Colonic mucosa (tissue), 4 donors: ENCODE measurements at places on chromosomes 11 and 22. TPM values are rescaled to one million over a fixed set of nuclear protein-coding genes. Genes with fewer than 3 reads are reported as not detected.

GSTT2B gene
- total RNA-seq = 2.7 TPM

TRIM22 gene
- 17.7 TPM for total RNA-seq

P2RY6 gene
- total RNA-seq = 0.91 TPM

P4HA3 gene
- total RNA-seq = 0.12 TPM

ART1 gene
- not detected for total RNA-seq

YPEL1 gene
- 2.9 TPM for total RNA-seq

MACROD1 gene
- total RNA-seq = 18.6 TPM

OR51A2 gene
- total RNA-seq = not detected

DNA sequence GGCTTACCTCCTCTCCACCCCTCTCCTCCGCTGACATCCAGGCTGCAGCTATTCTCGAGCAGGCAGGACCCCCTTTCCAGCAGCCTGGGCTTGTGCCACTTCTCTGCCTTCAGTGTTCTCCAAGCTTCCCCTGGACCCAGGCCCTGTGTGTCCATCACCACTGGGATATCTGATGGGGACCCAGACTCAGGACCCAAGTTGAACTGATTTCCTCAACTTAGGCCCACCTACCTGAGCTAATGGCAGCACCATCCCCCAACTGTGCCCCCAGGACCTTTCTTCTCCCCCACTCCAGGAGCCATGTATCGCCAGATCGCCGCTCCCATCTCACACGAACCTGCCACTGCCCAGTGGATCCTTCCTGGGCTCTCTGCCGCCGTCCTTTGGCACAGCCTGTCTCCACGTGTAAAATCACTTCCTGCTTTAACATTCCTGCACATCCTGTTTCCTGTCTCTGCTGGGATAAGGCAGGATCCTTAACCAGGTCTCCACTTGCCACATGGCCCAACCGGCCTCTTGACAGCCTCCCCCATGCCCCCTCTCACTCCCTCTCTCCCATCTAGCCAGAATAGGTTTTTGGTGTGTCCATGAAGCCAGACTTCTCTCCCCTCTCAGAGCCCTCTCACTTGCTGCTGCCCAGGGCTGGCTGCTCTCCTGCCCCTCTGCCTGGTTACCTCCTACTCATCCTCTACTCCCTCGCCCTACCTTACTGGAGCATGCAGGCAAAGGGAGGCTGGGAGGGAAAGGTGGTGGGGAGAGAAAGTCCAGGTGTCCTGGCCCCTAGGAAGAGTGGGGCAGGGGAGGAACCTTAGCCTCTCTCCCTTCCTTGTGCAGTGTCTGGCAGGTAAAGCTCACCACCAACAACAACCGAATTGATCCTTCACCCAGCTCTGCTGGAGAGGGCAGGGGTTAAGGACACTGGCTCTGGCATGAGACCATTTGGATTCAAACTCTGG lies 9.4 kb downstream of the SPATA19 start:
- no peak for DNase-seq

- DNase-seq = no peak
These were observed 1.5 kb downstream of the CHEK1 start for GRCh38 chr11:125626288-125626950.

- DNase-seq = no peak
These were observed 36.9 kb upstream of the GNB1L start for GRCh38 chr22:19891317-19892256.

DNA sequence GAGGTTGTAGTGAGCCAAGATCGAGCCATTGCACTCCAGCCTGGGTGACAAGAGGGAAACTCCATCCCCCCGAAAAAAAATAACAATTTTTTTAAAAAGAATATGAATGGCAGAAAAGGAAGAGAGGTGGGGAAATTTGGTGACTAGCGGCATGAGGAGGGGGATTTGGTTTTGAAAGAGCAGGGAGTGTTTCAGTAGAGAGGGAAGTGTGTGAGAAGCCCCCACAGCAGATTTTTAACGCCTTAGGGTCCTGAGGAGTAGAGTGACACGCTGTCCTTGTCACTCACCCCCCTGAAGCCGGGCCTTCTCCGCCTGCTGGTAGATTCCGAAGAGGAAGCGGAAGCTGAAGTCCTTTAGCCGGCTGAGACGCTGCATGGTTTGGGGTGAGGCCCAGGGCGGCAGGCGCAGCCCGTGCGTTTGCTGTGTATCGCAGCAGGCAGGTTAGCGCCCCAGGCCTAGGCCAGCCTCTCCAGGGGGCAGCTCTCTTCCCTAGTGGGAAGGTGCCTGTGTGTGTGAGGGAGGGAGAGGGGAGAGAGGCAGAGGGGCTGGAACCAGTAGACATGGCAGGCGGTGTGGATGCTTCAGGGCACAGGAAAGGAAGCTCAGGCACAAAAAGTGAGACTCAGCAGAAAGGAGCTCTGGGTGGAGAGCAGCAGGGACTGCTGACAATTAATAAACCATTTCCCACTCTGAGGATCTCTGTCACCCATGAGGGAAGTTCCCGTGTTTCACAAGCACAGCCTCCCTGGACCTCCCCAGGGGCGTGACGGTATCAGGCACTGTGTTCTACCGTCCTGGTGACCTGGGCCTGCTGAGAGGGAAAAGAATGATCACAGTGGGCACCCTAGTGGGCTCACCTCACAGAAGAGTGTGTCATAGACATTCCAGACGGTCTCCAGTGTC lies 3.9 kb downstream of the ACP2 start:
- DNase-seq = no peak

DNA sequence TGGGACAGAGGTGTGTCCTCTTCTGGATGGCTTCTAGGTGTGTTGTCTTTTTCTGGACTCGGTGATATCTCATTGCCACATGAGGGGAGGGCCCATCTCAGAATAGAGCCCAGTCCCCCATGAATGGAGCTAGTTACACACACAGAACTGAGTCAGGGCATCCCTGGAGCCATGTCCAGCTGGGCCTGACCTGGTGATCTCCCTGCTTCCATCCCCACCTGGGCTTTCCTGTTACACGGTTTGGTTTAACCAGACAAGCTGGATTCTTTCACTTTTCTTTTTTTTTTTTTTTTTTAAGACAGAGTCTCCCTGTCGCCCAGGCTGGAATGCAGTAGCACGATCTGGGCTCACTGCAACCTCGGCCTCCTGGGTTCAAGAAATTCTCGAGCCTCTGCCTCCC lies 6.1 kb upstream of the A4GALT start:
- DNase-seq = no peak

GRCh38 chr11:15107730-15108515 lies 6.8 kb upstream of the INSC start:
- no peak for DNase-seq

DNA sequence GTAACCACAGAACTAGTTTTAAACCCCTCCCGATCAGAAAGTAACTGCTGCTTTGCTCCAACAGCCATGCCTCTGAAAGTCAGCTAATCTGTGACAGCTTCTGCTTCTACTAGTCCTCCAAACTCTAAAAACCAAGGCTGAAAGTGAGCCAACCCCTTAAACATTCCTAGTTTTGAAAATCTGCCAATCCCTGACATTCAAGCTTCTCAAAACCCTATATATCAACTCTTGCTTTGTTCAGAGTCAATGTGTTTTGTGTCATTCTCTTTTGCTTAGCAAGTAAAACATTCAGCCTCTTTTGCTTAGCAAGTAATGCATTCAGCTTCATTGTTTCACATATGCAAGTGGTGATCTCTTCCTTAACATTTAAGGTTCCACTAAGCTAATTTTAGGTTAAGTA lies 56.9 kb downstream of the ATG16L2 start:
- DNase-seq = no peak

DNA sequence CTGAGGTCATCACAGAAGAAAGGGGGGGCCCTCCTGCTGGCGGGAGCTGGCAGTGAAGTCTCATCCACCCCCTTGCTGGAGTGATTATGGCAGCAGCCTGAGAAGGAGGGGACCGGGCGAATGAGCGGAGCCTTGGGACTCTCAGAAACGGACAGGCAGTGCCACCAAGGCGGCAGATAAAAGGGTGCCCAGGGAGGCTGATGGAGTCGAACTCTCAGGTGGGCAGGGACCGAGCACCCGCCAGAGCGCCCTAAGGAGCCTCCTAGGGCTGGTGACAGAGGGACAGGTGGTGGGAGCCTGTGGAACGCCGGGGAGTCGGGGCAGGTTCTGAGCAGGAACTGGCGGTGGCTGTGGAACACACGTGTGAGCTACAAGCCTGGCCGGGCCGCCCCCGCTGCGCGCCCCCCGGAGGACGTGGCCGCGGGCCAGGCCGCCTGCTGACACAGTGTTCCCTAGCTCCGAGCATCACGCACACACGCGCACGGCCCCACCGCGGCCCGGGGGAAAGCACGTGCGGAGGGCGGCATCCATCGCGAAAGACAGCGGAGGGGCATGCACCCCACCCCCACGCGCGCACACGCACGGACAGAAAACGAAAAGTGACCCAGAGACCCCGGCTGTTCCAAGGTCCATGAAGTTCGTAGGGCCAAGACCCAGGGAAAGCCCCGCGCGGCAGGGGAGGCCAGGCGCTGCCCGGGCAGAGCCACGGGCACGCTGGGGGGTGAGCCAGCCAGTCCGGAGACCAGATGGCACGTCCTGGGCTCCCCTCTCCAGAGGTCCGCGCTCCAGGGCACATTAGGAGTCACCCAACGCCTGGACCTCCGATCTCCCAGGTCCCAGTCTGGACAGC lies 1.0 kb downstream of the VWCE start:
- no peak for DNase-seq

- no peak for DNase-seq
These were observed 22.6 kb upstream of the PKNOX2 start for GRCh38 chr11:125141686-125142535.

DNA sequence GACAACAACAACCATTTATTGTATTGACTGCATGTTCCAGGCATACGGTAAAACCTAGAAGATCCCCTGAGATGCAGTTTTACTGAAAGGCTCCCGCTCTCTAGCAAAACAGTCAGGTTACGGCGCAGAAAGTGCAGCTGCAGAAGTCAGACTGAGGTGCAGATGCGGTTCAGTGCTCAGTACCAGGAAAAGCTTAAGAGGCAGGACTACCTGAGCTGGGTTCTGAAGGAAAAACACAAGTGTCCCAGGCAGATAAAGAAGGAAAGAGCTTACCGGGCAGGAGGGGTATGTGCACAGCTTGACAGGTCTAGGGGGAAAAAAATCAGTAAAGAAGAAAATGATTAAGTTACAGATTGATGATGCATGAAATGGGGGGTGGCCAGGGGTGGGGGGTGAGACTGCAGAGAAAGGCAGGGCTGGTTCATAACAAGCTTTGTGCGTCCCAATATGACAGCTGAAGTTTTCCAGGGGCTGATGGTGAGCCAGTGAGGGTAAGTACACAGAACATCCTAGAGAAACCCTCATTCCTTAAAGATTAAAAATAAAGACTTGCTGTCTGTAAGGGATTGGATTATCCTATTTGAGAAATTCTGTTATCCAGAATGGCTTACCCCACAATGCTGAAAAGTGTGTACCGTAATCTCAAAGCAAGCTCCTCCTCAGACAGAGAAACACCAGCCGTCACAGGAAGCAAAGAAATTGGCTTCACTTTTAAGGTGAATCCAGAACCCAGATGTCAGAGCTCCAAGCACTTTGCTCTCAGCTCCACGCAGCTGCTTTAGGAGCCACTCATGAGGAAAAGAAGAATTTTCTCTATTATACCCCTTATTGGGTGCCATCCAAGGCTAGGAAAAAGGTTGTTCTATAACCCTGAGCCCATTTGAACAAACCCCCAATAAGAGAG lies 11.9 kb downstream of the LARGE1 start:
- no peak for DNase-seq

- DNase-seq = no peak
These were observed 56.2 kb upstream of the GLYAT start for GRCh38 chr11:58787903-58788302.
